ENCODE measurements at places on chromosomes 12 and 14.
A peak's percentile ranks its signal among the peaks of the same experiment; 100 is the strongest.

- DNase-seq: no peak
Measured at GRCh38 chr12:108701779-108702441, 29.4 kb downstream of the CORO1C start.

GRCh38 chr12:91140026-91140931, 29.0 kb upstream of the LUM start:
- DNase-seq: no peak

GRCh38 chr14:55746558-55746957, 166.6 kb downstream of the KTN1 start:
- DNase-seq: no peak

GRCh38 chr12:55724226-55724939, 4.2 kb downstream of the RDH5 start:
- DNase-seq: peak; percentile 68

GRCh38 chr12:6914246-6914946, at the start of gene ENO2:
Gene ENO2 (plus strand): TSS chr12:6914580. CDS start chr12:6915833, 1,253 bp downstream.
- peak; percentile 77 for DNase-seq

GRCh38 chr12:119630223-119630780, 36.7 kb downstream of the TMEM233 start:
- DNase-seq: no peak

DNA sequence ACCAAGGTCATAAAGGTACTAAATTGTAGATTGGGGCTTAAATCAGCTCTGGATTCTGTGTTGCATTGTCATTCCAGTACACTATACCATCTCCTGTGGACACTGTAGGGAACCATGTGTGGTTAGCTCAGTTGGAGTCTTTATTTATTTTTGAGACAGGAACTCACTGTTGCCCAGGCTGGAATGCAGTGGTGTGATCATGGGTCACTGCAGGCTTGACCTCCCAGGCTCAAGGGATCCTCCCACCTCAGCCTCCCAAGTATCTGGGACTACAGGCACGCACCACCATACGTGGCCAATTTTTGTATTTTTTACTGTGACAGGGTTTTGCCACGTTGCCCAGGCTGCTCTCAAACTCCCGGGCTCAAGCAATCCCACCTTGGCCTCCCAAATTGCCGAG, 6.7 kb downstream of the PAPOLA start:
- DNase-seq: no peak

GRCh38 chr12:53051058-53051880, 1.4 kb downstream of the TNS2 start:
- no peak for DNase-seq

DNA sequence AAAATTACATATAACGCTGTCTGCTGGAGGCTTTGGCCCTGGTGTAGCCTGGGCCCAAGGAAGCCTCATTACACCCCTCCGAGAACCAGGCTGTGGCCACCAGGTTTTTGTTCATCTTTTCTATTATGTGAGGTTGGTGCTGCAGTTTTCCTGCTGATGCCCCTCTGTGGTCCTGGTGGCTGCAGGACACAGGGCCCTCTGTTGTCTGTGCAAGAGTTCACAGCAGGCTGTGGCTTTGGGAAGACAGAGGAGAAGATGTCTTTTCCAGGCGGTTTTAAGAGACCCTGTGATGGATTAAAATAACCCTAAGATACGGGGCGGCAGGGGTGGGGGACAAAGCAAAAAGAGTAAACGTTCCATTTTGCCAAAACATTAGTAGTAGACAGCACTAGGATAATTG, 121.5 kb downstream of the ADGRD1 start:
- no peak for DNase-seq

GRCh38 chr14:95463171-95463901, 53.1 kb downstream of the SYNE3 start:
- DNase-seq: peak; percentile 12

GRCh38 chr14:28468191-28469151, 298.1 kb upstream of the FOXG1 start:
- DNase-seq: no peak

- DNase-seq: no peak
Measured at GRCh38 chr12:120138366-120138765, 21.8 kb upstream of the RAB35 start.

GRCh38 chr14:80260645-80261044, 49.3 kb upstream of the DIO2 start:
- no peak for DNase-seq

DNA sequence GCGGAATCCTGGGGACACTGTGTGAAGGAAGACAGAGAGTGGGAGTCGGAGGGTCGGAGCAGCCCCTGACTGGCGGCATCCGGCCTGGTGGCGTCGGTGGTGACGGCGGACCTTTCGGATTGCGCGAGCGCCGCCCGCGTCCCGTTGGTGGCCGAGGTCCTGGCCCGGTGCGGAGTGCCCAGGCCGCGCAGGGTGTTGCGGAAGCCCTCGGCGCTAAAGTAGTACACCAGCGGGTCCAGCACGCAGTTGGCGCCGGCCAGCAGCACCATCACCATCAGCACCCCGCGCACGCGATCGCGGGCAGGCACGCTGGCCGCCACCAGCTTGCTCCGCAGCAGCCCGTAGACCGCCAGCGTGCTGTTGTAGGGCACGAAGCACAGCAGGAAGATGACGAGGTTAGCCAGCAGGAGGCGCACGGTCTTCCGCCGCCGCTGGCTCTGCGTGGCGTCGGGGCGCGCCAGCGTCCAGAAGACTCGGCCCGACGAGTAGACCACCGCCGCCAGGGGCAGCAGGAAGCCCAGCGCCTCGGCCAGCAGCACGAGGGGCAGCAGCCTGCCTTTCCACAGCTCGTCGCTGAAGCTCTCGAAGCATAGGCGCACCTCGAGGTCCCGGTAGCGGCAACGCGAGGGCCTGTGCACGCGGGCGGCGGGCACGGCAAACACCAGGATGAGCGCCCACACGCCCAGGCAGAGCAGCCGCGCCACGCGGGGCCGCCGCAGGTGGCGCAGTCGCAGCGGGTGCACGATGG, 13.1 kb upstream of the CHD4 start:
- peak; percentile 70 for DNase-seq

DNA sequence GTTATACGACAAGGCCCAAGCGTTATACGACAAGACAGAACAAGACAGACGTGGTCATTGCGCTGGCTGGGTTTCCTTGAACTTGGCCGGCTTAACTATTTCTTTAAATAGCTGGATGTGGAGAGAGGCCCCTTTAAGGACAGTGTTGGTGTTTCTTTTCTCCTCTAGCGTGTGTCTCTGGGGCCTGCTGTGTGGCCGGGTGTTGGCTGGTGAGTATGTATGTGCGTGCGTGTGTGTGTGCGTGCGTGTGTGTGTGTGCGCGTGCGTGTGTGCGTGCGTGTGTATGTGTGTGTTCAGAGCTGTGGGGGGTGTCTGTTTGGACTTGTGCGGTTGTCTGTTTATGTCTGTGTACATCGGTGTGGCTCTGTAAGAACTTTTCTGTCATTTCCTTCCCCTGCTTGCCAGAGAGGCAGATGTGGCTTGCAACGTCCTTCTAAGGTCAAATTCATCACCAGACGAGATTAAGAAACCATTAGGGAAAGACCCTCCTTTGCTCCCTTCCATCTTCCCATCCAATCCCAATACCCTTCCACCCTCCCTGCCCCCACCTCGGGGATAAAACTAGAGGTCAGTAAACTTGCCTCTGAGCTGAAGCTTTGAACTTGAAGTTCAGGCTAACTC, 78.6 kb upstream of the TBX3 start:
- DNase-seq: no peak

- DNase-seq: no peak
Measured at GRCh38 chr12:51195841-51196240, 22.0 kb downstream of the POU6F1 start.

- no peak for DNase-seq
Measured at GRCh38 chr12:93318720-93319522, 58.8 kb upstream of the NUDT4 start.

DNA sequence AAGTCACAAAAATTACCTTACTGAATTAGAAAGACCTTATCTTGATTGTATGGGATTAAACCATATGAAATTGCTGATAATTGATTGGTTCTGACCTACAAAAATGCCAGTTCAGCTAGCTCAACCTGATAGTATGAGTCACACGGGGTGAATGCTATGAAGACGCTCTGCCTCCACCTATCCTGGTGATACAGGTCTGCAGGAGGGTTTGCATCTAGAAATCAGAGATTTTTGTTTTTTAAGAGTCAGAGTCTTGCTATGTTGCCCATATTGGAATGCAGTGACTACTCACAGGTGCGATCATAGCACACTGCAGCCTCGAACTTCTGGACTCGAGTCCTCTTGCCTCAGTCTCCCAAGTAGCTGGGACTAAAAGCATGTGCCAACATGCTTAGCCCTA, 120.4 kb downstream of the HMGA2 start:
- no peak for DNase-seq

GRCh38 chr12:102633981-102634605, 153.7 kb upstream of the IGF1 start:
- DNase-seq: no peak

- DNase-seq: no peak
Measured at GRCh38 chr12:24889411-24889810, 59.5 kb downstream of the BCAT1 start.

DNA sequence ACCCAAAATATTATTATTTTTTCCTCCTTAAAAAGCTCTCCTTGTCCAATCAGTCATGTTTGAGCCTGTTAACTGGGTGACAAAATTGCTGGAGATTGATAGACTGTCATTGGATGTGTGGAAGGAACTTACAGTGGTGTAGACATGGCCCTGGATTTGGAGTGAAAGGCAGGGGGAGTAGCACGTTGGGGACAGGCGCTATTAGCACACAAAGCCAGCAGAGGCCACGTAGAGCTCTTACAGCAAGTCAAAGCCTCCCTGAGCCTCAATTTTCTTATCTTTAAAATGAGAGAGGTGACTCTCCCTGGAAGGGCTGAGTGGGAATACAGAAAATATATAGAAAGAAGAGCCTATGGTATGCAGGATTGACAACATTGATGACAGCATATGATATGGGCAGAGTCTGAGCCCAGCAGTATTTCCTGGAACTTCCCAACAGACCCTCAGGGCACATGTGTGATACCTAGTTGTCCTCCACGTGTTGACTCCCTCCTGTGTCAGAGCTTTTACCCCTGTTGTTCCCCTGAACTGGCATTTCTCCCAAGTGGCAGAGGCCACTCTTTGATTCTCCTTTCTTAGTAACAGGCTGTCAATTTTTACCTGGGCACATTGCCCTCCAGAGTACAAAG, 504.9 kb downstream of the VRK1 start:
- no peak for DNase-seq

GRCh38 chr12:56086608-56087007, 6.6 kb downstream of the ERBB3 start:
- DNase-seq: no peak

- no peak for DNase-seq
Measured at GRCh38 chr12:102426599-102427542, 53.5 kb downstream of the IGF1 start.

DNA sequence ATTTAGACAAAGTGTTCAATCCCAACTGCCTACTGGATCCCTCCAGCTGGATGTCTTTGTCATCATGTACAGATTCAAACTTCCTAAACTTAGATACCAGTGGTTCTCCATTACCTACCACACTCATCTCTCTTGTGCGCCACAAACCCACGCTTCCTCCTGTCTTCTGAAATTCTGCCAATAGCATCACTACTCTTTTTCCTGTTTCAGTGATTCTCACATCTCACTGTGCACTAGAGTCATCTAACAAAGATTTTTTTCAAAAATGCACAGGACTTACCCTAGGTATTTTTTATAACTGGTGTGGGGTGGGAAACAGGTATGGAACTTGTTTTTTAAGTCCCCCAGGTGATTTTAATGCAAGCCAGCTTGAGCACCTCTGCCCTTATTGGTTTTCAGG, 5.9 kb downstream of the PSMB5 start:
- no peak for DNase-seq

- no peak for DNase-seq
Measured at GRCh38 chr12:98419081-98419794, 96.2 kb upstream of the TMPO start.

DNA sequence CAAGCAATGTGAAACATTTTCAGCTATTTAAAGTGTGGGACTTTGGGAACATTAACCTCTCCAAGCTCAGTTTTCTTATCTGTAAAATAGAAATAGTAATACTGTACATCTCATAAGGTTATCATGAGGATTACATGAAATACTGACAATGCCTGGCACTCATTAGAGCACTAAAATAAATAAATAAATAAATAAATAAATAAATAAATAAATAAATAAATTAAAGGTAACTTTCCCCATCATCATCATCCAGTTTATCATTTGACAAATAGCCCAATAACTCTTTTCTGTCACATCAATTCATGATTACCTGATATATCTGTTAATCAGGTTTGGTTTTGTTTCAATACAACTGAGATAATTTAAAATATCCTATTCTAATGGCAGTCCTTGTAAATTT, 48.5 kb downstream of the EFCAB11 start:
- no peak for DNase-seq

DNA sequence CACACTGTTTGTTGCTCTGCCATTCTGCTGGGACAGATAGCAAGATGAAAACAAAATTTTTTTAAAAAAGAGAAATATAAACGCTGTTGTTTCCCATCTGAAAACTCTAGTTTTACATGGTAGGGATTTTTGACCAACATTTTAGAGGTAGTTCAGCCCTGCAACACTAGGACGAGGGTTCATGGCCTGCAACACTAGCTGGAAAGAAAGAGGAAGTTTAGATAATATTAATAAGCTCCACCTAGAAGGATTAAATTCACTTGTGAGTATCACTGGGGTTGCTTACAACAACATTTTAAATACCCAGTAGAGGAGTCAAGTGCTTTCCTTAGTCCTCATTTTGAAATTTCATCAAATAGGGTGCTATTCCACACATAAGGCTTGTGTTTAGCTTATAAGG, 68.2 kb downstream of the SRGAP1 start:
- DNase-seq: no peak

GRCh38 chr12:100154474-100155247, 12.0 kb upstream of the BLTP3B start:
- DNase-seq: peak; percentile 79

DNA sequence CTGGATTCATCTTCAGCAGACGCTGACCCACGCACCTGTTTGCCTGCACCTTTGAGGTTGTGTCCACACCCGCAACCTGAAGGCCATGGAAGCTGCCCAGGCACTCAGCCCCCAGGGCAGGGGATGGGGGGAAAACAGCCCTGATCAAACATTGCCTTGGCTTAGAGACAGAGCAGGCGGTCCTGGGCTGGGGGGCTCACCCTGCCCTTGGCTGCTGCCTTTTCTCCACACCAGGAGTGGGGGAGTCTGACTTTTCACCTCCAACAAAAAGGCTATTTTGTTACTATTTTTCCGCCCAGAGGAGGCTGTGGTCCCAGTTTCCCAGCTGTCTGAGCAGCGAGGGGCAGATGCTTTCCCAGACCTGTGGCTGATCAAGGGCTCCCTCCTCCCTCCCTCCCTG, 24.2 kb downstream of the BCL11B start:
- no peak for DNase-seq

DNA sequence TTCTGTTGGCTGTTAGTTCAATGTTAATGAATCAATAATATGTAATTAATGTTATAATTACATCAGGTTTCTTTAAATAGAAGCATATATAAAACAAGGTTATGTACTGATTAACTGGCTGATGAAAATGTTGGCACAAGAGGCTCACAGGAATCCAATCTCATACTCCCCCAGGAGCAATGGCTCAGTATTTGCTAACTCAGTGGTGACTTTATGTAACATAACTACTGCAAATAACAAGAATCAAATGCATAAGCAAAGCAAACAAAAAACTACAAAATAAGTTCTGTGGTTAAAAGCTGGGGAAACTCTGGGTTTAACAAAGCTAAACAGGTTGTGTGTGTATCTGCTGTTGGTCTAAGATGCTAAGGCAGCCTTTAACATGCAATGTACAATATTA, 27.7 kb upstream of the BBS10 start:
- no peak for DNase-seq

- DNase-seq: no peak
Measured at GRCh38 chr14:65531148-65531547, 118.6 kb downstream of the FUT8 start.

- peak; percentile 82 for DNase-seq
Measured at GRCh38 chr12:67630373-67631088, 18.0 kb upstream of the DYRK2 start.
